ENCODE measurements at places on chromosomes 3 and 15.

- DNase-seq, result no peak
These were observed 81.1 kb upstream of the VGLL4 start for GRCh38 chr3:11724615-11725339.

DNA sequence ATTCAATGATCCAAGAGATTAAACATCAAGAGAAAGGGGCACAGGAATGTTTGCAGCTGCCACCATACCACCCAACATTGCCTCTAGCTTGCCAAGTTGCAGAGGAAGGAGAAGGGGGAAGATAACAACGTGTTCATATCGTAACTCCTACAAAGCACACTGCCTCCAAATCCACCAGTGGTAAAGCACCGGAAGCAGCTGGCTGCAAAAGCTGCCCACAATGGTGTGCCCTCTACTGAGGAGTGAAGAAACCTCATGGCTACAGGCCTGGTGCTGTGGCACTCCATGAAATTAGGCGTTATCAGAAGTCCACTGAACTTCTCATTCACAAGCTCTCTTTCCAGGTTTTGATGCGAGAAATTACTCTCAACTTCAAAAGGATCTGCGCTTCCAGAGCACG is 263.9 kb upstream of the STT3B start:
- no peak for DNase-seq

DNA sequence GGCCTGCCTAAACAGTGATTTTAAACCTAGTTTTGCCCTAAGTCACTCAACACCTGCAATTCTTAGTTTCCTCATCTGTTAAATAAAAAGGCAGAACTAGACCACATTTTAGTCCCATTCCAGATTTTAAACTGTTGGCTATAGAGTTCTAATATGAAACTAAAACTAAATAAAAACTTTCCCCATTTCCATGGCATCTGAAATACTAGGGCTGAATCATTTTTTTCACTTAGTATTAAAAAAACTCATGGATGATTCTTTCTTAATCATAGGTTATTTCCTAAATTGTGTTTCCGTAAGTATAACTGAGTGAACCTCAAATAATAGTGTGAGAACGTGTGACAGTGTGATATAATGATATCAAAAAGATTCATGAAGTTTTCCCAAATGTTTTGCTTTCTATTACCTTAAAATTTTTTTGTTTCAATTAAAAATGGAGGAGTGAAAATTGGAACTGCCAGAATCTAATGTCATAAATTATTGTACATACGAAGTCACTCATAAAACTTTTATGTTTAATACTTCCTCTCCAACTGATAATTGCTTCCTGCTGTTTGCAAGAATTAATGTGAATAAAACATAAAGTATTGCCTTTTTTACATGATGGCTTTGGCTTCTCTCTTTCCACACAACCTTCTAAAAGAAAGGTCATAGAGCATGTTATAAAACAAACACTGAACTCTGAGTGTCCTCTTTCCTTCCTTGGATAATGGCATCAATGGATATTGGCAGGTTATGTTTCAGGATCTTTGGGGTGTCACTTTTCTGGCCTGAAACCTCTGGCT is 315.1 kb upstream of the MME start:
- no peak for DNase-seq

- no peak for DNase-seq
These were observed 340.0 kb downstream of the IL20RB start for GRCh38 chr3:137297770-137298169.

GRCh38 chr3:129504471-129505100 is 23.9 kb upstream of the RHO start:
- no peak for DNase-seq
